Cardiac fibroblast (primary cell): ENCODE measurements at places on chromosomes 7 and 10.

- peak; percentile 62 for DNase-seq
Observed at GRCh38 chr10:91190876-91191583, 29.4 kb upstream of the PCGF5 start.

DNA sequence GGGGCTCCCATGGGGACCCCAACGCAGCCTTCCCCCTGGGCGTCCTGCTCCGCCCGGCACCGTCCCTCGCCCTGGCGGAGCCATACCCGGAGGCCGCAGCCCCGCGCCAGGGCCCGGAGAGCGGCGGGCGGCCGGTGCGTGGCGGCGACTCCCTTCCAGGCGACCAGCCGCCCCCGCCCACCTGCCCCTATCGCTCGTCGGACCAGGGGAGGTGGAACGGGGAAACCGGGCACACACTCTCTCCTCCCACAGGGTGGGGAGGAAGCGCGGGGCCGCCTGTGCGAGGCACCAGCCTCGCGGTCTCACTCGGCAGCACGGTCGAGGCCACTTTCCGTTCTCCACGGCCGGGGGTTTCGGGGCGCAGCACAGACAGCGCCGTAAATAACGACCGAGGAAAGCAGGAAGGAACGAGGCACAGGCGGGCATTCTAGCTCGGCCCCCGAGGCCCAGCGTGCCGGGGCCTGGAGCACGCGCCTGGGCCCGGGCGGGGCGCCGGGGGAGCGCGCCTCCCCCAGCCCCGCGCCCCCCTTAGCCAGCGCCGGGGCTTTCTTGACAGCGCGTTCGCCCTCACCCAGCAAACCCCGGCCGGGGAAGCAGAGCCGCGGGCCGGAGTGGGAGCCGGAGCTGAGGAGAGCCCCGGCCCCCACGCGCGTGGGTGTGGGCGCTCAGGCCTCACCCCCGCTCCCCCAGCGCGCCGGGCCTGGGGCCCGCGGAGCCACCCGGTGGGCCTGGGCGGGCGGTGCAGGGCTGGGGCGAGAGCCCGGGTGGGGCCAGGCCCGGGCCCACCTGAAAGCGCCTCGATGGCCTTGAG is 936 bp downstream of the IGF2BP3 start:
- DNase-seq: peak; percentile 16

DNA sequence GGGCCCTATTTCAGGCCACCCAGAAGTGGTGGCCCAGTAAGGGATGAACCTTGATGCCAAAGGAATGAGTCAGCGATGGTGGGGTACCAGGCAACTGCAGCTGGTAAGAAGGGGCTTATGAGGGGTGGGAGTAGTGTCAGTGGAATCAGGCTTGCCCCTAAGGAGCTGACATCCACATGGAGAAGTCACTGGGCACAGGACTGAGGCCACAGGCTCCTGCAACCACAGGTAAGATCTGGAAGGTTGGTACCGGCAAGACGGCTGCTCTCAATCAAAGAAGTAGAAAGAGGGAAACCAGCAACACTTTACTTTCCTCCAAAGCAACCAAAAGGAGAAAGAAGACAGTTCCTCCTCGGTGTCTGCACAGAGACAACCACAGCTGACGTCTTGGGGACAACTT is 2.5 kb downstream of the GCK start:
- DNase-seq: no peak

DNA sequence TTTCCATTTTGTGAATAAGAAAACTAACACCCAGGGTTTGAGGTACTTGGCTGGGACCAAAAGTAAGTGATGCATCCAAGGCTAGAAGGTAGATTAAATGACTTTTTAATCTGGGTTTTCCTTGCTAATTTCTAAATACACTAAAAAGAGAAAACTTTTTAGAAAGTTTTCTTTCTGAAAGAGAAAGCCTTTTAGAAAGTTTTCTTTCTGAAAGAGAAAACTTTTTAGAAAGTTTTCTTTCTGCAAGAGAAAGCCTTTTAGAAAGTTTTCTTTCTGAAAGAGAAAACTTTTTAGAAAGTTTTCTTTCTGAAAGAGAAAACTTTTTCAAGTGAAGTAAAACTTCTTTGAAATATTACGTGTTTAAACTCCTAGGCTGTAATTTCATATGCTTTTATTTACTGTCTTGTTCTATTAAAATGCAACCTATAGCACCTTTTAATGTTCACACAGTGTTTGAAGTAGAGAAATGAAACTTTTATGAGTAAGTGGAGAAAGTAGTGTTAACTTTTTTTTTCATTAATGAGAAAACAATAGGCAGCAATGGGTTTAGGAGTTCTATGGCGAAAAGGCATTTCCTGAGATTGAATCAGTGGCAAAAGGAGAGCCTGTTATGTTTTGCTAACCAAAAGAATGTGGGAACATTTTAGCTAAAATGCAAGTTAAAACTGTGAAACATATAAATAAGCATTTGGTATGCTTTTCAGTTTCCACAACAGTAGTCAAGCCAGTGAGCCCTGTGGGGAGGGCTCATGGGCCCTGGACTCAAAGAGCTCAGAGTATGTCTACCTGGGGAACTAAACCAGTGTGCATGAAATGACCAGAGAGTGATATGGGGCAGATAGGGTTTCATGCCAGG is 103.7 kb downstream of the RBM20 start:
- peak; percentile 59 for DNase-seq

- DNase-seq: peak; percentile 46
Observed at GRCh38 chr7:44380831-44381493, 55.6 kb upstream of the CAMK2B start.

GRCh38 chr7:116162254-116162653 is 48.1 kb upstream of the TES start:
- no peak for DNase-seq

- no peak for DNase-seq
Observed at GRCh38 chr10:132549371-132549770, 11.8 kb downstream of the INPP5A start.

GRCh38 chr10:30705101-30705624 is 75.6 kb upstream of the LYZL2 start:
- no peak for DNase-seq

DNA sequence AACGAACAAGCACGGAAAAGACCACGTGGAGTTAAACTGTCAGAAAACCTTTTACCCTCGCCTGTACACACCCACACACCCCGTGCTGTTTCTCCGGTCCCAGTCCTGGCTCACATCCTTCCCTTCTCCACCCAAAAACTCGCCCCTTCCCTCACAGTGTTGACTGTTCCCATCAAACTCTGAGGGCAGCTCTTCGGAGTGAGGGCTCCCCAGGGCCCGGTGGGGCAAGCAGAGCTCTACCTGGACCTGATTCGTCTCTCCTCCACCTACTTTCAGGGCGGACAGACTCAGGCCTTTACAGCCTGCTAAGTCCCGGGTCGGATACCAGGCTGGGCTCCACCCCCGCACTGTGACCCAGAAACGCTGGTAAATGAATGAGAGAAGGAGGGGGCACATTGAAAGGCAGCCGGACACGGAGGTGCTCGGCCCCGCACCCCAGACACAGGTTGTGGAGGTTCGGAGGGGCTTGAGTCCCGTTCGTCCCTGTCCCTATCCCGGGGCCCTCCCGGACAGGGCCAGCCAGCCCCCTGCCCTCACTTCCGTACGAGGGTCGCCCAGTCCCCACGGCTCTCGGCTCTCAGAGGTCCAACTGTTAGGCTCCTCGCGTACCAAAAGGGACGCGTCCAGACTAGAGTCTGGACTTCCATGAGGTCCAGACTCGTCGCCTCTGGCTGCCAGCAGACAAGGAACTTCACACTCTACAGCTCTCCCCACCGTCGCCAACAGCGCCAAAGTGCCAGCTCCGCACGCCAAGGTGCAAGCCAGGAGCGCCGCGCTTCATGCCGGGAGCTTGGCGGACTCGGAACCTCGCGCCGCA is 31.7 kb upstream of the ASL start:
- no peak for DNase-seq

DNA sequence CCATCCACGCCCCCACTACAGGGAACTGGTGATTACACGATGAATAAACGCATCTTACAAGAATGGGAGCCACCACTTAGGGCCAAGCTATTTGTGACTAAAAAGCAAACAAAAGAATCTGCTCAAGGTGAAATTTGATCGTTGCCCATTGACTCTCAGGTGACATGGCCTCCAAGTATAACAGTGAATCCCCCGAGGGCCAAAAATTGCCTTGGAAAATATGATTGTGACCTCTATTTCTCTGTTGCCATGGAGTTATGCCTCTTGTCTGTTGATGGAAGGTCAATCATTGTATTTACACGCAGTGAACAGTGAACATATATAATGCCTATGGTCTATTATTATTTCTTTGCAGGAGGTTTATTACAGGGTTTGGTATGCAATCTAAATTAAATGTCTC is 282.3 kb downstream of the KLF6 start:
- no peak for DNase-seq

GRCh38 chr7:7585241-7585928 is 18.7 kb downstream of the MIOS start:
- DNase-seq: no peak

DNA sequence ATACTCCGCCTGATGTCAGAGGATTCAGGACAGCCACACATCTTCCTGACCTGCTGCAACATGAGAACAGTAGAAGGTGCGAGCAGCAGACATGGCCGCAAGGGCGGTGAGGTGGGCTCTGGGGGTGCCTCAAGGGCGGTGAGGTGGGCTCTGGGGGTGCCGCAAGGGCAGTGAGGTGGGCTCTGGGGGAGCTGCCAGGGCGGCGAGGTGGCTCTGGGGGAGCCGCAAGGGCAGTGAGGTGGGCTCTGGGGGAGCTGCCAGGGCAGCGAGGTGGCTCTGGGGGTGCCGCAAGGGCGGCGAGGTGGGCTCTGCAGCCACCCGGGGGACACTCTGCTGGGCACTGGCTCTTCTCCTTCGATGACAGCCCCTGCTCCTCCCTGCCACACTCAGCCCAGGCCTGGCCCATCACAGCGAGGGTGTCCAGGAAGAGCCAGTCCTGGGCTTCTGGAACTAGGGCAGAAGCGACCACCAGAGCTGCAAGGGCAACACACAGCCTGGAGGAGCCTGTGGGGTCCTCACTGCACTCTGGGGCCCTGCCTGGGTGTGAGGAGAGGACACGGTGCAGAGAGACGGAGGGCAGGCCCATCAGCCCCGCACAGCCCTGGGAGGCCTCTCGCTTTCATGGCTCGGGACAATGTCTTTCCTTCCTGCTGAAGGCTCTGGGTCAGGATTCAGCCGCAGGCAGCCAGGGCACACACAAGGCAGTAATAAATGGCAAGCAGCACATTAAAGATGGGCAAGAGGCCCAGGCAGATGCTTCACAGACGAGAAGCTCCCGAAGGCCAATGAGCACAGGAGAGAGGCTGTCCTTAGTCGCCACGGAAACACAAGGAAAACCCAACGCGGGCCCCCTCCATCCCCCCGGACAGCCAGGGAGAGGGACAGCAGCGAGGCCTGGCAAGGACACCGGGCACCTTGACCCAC is 42.5 kb downstream of the STK32C start:
- peak; percentile 41 for DNase-seq
